Head of caudate nucleus (tissue), 42 donors: ENCODE measurements at places on chromosomes 3 and 15.

DNA sequence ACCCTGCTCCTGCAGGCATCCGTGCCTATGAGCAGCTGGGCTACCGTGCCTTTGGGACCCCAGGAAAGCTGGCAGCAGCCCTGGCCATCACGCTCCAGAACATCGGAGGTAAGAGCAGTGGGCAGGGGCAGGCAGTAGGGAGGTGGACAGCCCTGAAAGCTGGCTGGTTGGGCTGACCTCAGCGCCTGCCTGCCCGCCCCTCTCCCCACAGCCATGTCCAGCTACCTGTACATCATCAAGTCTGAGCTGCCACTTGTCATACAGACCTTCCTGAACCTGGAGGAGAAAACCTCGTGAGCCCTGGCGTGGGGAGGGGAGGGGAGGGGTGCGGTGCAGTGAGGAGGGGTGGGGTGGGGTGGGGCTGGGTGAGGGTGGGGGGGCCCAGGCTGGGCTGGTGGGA, 10.5 kb downstream of the SLC38A3 start:
- no peak for DNase-seq

- DNase-seq, result no peak
Observed at GRCh38 chr3:119098003-119098402, 48.0 kb upstream of the TEX55 start.

GRCh38 chr3:69844706-69845105, 105.4 kb downstream of the MITF start:
- no peak for DNase-seq

DNA sequence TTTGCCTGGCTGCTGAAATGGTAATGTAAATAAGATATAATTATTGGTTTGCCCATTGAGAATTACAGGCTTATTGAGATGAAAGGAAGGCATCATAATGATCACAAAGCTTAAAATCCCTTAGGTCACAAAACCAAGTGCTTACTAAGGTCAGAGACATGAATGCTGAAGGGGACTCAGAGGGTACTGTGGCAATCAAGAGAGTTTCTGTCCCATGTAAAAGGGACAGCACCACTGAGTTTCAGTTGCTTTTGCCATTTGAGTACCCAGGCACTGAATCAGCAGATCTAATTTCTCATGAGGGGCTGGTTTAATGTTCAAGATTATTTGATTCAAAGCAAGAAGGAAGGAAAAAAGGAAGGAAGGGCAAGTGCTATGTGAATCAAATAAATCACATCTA, 127.0 kb downstream of the PLOD2 start:
- no peak for DNase-seq

DNA sequence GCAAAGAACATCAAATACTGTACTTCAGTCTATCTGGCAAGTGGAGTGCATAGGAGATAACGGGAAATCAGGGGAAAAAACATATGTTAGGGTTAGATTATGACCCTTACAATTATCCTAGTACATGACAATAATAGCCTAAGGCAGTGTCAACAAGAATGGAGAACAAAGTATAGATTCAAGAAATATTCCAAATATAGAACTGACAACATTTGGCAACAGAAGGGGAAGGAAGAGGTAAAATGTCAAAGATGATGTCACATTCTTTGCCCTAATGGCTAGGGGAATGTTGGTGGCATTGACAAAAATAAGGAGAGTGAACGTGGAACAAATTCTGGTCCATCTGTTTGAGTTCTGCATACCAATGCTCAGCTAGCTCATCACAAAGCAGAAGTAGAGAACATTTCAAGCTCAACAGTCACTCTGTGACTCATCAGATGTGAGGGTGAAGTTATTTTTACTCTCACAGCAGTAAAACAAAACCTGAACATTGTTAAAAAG, 15.5 kb upstream of the ATP8B4 start:
- no peak for DNase-seq
